Stimulated activated CD8-positive, alpha-beta memory T cell treated with anti-CD3 and anti-CD28 coated beads, Interleukin-7, amount 100 ng/mL, for 1 hour (primary cell): ENCODE measurements at places on chromosomes 2 and 18.

DNA sequence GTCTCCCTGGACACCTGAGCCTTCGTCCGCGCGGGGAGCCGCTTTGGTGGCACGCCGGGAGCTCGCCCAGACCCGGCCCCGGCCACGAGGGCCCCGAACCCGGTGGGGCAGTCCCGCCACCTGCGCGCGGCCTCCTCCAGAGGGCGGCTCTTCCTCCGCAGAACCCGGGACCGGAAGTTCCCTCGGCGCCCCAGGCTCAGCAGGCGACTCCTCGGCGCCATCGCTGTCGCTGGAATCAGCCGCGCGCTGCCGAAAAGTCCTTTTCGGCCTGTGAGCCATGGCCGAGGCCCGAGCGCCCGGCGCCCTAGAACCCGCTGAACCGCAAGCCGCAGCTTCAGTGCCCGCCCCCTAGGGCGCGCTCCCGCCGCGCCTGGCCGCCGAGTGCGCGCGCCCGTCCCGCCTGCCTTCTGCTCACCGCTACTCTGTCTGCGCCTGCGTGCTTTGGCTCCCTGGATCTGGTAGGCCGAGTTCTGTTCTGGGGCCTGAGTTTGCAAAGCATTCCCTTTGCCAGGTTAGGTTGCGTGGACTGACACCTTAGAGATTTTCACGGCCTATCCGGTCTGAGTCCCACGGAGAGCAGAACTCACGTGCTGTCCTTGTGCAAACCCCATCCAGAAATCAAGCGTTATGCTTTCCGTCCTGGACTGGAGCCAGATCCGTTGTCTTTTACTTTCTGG is at the start of gene GCFC2:
Gene GCFC2, minus strand, starts transcription at position 339 of the 677 bp plus-strand sequence. Its CDS starts 60 bp downstream, at position 279.
- DNase-seq: peak; percentile 63

DNA sequence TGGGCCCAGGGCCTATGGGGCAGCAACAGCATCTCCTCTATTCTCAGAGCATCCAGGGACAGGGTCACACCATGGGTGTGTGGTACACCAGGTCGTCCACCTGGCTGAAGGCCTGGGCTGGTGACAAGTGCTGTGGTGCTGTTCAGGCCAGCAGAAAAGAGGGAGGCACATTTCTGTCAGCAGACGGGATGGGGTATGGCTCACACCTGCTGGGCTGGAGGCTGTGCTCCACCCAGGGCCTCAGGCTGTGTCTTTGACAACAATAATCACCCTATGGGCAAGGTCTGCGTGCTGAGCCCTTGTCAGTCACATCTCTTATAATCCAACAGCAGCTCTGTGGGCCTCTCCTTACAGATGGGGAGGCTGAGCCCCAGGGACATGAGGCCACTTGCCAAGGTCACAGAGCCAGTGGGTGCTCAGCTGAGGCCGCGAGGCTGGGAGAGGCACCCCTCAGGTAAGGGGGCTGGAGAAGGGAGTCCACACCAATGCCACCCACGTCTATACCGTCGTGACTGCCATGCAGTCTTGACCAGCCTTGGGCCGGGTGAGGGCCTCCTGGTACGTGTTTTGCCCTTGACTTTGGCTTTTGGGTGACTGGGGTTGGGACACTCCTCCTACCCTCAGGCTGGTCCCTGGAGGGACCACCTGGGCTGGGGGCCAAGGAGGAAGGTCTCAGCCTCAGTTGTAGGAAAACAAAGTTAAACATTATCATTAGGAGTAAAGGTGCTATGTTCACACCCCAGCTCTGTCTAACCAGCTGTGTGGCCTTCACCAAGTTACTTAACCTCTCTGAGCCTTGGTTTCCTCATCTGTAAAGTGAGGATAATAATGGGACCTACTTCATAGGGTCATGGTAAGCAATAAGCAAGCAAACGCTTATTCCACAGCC is 5.6 kb upstream of the HS6ST1 start:
- DNase-seq: no peak

GRCh38 chr18:64444819-64445218 is 295.9 kb upstream of the LINC00305 start:
- DNase-seq: no peak

DNA sequence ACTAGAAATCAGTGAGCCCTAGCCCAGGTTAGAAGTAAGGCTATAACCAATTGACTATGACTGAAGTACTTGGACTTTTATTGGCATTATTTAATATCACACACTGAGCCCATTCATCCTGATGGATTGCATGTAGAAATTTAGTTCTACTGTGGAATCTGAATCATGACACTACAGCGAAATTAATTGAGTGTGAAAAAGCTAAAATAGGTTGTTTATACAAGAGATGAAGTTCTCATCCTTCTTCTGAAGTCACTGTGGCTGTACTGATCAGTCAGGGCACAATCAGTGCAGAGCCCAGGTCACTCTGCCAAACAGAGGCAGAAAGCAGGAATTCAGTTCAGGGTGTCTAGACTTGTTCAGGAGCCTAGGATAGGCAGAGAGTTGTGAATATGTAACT is 158.9 kb downstream of the BABAM2 start:
- DNase-seq: no peak

GRCh38 chr2:105872142-105872728 is 127.5 kb downstream of the NCK2 start:
- no peak for DNase-seq
